Heart right ventricle (tissue), 16 donors: ENCODE measurements at places on chromosomes 1 and 21.

GRCh38 chr1:180672105-180672504 lies 40.3 kb downstream of the XPR1 start:
- no peak for DNase-seq

DNA sequence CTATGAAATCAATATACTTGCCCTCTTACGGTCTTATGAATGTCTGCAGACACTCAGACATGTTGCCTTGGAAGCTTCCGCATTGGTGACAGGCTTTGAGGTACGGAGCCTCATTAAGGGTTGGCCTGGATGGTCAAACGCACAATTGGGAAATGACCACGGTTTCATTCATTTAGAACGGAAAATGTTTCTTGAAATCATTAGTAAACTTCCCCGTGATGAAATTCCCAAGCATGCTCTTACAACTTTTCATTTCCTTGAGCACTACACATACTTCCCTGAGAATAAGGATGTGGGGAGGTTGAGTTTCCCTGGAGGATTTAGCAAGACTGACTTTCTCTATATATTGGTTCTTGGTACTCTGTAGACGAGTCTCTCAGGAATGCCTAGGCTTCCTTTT lies 146.3 kb downstream of the HLX start:
- DNase-seq: no peak

DNA sequence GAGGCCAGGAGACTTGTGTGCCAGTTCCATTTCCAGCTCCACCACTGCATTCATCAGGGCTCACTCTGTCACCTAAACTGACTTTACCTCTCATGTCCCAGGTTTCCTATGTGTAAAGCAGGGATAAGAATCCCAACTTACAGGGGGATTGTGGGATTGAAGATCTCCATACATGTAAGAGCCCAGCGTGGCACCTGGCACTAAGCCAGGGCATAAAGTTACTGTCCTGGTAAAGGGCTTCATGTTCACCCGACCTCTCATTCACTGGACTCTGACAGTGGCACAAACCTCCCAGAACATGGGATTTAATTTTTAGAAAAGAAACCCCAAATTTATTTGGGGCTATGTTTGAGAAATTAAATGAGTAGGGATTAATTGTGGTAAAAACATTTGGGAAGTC lies 8.9 kb upstream of the IGFN1 start:
- DNase-seq: no peak

GRCh38 chr1:21149430-21149854 lies 27.3 kb downstream of the EIF4G3 start:
- peak; percentile 46 for DNase-seq

- DNase-seq: no peak
These were observed 66.6 kb downstream of the RGS18 start for GRCh38 chr1:192224846-192225245.

- no peak for DNase-seq
These were observed 47.3 kb upstream of the LYPLAL1 start for GRCh38 chr1:219126377-219126776.

- no peak for DNase-seq
These were observed 1.8 kb upstream of the OMA1 start for GRCh38 chr1:58548371-58548770.
